ENCODE measurements at places on chromosomes 16 and 17. TPM values are rescaled to one million over a fixed set of nuclear protein-coding genes. Genes with fewer than 3 reads are reported as not detected.

Gene NTN3
- 2.1 TPM for total RNA-seq

Gene CCL4L2
- total RNA-seq = not detected

Gene ABCC11
- 0.17 TPM for total RNA-seq

Gene KRT36
- total RNA-seq = not detected

Gene CSH1
- total RNA-seq = not detected

Gene HAP1
- 0.26 TPM for total RNA-seq

Gene FA2H
- not detected for total RNA-seq

Gene PIRT
- total RNA-seq = not detected

GRCh38 chr17:6374271-6374691, 60.6 kb downstream of the AIPL1 start:
- no peak for DNase-seq

DNA sequence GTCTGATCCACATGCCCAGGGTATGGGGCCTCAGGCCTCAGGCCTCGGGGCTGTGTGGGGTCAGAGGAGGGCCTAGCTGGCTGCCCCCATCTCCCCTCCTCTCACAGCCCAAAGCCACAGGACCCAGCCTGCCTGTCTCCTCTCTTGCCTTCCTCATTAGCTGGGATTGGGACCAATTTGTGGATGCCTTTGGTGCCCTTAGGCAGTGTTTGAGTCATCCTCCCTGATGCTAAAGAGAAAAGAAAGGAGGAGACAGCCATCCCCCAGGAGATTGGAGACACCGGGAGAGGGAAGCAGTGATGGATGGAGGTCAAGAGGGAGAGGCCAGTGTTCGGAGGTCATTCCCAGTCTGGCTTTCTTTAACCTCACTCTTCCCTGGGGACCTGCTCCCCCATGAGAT, 23.3 kb upstream of the NOG start:
- DNase-seq = no peak

GRCh38 chr17:45925311-45925710, 31.0 kb downstream of the MAPT start:
- no peak for DNase-seq

DNA sequence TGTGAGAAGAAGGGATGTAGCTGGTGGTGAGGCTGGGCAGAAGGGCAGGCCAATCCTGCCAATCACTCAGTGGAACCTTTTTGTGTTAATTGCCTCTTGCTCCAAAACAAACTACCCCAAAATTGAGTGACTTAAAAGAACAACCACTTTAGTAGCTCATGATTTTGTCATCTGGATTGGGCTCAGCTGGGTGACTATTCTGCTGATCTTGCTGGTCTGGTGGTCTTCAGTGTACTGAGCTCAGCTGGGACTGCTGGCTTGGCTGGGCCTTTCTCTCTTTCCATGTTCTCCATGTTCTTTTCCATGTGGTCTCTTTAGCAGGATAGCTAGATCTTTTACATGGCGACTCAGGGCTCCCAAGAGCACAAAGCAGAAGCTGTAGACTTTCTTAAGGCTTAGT, 37.7 kb upstream of the SDK2 start:
- DNase-seq = no peak

GRCh38 chr17:49494986-49495841, at the start of gene NGFR:
Gene NGFR, plus strand, starts transcription at chr17:49495293. Its CDS starts 125 bp downstream, at chr17:49495418.
- DNase-seq = peak; percentile 45

GRCh38 chr17:76166168-76166567, 25.1 kb upstream of the FOXJ1 start:
- peak; percentile 49 for DNase-seq

DNA sequence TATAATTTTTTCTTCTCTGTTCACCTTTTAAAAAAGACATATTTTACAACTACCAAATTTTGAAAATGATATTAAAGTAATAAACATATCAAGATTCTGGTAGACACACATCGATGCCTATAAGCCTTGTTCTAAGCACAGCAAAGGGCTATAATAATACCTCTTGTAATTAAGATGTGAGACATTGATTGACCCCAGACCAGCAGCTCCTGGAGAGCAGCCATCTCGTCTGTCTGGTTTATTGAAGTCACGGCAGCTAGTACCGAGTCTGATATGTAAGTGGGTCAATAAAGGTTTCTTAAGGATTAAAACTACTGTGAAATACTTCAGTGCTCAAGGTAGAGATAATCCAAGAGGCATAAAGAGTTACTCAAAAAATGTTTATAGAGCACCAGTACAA, 76.1 kb downstream of the C17orf58 start:
- no peak for DNase-seq

Data from fibroblast of lung (primary cell).